Stromal cell of bone marrow (primary cell): ENCODE measurements at places on chromosomes 11 and 22.

DNA sequence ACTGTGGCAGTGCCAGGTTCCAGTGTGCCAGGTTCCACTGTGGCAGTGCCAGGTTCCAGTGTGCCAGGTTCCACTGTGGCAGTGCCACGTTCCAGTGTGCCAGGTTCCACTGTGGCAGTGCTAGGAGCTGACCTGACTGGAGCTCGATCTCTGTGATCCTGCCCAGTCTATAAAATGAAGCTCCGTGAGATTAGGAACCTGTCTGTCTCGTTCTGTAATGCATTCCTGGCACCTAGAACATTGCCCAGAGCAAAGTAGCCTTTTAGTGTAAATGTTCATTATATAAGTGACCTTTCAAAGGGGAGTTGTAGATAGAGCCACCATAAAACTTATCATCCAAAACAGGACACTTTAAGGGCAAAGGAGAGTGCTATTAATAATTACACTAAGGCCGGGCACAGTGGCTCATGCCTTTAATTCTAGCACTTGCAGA lies 36.0 kb downstream of the ART5 start:
- DNase-seq: no peak

GRCh38 chr11:15569305-15570025 lies 454.7 kb downstream of the INSC start:
- DNase-seq: no peak

- DNase-seq: no peak
Measured at GRCh38 chr11:133081020-133081419, 451.3 kb downstream of the OPCML start.

GRCh38 chr11:86745571-86745970 lies 54.8 kb upstream of the PRSS23 start:
- no peak for DNase-seq

DNA sequence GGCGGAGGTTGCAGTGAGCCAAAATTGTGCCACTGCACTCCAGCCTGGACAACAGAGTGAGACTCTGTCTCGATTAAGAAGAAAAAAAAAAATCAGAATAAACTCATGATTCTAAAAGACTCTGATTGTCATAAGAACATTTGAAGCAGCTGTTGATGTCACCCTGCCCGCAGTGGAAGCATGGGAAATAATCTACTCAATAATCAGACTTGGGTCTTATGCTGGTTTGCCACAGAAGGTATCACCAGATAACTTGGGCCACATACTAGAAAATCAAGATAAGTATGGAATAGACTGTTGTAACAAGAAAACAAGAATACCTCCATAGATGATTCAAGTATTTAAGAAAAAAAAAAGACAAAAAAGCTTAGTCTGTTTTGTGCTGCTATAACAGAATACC lies 8.2 kb downstream of the CAVIN3 start:
- DNase-seq: no peak

GRCh38 chr11:84819128-84819527 lies 808.0 kb downstream of the DLG2 start:
- no peak for DNase-seq

DNA sequence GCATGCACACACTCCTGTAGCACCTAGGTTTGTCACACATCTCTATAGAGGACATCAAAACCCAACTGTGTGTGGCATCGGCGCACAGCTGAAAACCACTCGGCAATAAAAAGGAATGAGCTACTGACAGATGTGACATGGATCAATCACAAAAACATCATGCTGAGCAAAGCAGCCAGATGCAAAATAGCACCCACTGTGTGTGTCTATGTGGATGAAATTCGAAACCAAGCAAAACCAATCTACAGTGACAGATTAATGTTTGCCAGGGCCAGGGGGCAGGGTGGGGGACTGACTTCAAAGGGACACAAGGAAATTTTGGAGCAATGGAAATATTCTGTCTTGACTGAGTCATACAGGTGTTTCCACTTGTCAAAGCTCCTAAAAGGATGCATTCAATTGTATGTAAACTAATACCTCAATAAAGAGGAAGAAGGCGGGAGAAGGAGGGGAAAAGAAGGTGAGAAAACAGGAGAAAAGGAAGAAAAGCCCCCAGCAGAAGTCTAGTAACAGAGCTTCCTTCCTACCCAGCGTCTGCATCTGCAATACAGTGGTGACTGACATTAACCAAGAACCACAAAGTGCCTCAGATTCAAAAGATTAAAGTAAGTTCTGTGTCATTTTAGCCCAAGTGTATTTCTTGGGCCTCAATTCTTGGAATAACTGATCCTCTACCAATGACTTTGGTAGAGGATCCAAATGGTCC lies 49.8 kb downstream of the PACSIN2 start:
- DNase-seq: no peak

DNA sequence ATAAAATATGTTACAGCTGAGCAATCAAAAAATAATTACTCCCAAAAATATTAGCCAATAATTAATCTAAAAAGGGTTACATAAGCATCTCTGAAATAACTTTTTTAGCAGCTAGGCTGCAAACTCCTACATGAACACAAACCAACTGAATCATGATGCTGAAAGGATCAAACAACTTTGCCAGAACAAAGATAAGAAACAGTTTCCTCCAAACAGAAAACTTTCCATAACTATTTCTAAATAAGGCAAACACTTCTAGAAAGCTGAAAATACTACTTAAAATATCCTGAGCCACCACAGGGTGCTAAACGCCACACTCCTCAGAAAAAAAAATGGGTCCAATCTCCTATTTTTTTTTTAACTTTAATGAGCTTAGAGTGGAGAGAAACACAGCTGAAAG lies 68.6 kb upstream of the ARHGAP32 start:
- no peak for DNase-seq

DNA sequence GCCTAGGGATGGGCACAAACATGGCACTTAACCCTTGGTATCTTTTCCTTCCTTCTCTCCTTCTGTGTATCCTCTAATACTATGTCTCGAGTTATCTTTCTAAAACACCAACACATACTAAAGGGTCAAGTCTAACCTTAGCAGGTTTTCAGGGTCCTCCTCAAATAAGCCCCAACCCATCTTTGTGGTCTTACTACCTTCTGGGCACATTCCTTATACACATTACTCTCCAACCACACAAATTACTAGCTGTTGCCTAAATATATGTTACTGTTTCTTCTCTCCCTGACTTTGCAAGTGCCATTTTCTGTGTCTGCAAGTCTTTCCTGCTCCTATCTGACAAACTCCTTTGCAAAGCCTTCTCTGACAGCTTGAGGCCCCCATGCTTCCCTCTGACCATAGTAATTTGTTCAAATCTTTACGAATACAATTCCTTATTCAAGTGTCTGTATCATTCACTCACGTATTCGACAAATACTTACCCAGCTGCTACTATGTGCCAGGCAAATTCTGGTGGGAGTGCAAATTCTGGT lies 15.8 kb upstream of the NUP160 start:
- DNase-seq: no peak

DNA sequence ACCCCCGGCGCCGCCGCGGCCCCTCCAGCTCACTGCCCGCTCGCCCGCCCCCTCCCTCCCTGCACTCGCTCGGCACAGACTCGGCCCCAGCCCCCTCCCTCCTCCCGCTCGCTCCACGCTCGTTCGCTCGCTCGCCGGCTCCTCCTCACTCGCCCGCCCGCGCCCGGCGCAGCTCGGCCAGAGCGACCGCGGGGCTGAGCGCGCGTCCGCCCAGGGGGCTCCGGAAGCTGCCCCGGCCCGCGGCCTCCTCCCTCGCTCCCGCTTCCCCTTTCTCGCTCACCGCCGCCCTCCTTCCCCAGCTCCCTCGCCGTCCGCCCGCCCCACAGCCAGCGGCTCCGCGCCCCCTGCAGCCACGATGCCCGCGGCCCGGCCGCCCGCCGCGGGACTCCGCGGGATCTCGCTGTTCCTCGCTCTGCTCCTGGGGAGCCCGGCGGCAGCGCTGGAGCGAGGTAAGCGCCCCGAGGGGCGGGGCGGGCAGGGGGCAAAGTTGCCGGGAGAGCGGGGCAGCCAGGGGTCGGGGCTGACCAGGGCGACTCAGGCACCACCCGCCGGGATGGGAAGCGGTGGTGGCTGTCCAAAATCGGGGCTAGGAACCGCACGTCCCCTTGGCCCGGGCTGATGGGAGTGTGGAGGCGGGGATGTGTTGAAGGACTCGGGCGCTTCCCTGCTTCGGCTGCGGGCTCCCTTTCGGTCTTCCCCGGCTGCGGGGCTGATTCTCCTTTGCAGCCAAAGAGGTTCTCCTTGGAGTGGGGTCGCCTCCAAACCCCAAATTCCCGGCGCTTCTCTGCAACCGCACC lies at the start of gene SEZ6L:
TSS of gene SEZ6L (plus strand) at position 148 of the 797 bp plus-strand sequence. CDS start at position 356, 208 bp downstream.
- DNase-seq: no peak

DNA sequence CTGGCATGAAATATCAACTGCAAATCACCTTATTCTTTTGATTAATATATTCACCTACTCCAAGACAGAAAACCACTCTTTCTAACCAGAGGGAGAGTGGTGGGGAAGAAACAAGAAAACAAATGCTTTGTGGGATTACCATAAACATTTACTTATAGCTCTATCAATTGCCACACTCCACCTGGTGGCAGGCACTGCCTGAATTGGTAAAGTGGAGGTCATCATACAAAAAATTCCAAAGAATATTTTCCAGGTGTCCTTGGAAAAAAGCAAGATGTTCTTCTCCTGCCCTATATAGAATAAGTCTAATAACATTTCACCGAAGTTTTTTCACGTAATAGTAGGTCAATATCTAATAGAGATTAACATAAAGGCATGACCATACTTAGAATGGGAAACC lies 45.3 kb downstream of the PHF21A start:
- no peak for DNase-seq
